ENCODE measurements at places on chromosomes 6 and 20.

DNA sequence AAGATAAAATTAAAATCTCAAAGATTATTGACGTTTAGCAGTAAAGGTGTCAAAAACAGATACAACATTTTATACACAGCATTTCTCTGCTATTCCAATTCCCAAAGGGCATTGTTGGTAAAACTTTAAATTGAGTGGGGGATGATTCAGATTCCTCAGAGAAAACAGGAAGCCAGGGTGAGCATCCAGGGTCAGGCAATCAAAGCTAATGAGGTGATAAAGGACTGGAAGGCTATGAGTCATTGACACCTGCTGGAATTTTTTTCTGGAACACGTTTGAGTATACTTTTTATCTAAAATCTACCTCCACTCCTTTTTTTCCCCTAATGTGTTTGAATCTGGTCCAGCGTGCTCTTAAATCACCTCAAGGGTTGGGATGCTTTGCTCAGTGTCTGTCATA lies 52.2 kb downstream of the FKBP1C start:
- no peak for DNase-seq

GRCh38 chr6:40409716-40410397 lies 177.3 kb downstream of the LRFN2 start:
- DNase-seq = no peak

GRCh38 chr6:24231438-24231977 lies 105.5 kb downstream of the NRSN1 start:
- no peak for DNase-seq

DNA sequence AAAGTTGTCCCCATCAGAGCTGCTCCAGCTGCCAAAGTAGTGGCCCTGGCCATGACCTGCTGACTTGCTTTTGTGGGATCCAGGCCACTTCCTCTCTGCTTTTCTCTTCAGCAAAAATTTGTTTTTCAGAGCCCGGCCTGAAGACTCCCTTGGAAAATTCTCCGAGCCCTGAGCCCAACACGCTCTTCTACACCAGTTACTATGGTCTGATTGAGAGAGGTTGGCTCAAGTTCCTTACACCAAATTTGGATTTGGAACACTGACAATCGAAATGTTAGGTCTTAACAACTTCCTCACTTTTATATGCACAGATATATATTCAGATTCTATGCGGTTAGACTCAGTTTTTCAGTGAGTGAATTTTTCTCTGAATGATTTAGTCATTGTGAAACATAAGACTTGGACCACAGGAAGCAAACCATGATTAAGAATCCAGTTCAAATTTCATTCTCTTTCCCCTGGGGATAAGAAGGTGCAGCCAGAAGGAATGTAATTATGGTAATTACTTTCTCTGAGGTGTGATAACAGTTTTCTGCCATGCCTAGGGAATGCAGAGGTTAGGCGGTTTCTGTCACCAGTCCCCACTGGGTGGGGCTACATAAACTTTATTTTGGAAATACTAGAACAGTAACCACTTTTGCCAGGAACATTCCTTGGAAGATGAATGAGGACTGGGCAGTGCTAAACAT lies 365.2 kb downstream of the SYNE1 start:
- peak; percentile 11 for DNase-seq

- no peak for DNase-seq
These were observed 104.1 kb downstream of the HDGFL1 start for GRCh38 chr6:22673474-22673873.

DNA sequence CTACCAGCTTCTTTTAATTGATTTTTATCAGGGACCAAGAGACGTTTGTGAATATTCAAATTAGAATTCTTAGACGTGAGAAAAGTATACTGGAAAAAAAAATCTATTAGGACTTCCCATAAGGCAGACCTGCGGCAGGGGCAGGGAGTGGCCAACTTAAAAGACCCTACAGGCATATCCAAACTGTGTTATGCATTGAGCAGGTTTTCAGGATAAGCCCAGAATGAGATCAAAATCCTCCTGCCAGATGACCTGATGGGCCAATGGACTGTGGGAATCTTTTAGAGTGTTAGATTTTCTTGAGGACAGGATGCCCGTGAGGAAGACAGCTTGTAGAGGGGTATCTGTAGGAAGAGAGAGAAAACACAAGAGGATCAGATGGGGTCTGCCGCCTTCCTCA lies 391.5 kb downstream of the CD83 start:
- DNase-seq = no peak

GRCh38 chr20:13236990-13237720 lies 16.1 kb downstream of the ISM1 start:
- DNase-seq = no peak

GRCh38 chr6:27135087-27135657 lies 112.3 kb upstream of the PRSS16 start:
- DNase-seq = no peak
